ENCODE measurements at places on chromosomes 4 and X.

DNA sequence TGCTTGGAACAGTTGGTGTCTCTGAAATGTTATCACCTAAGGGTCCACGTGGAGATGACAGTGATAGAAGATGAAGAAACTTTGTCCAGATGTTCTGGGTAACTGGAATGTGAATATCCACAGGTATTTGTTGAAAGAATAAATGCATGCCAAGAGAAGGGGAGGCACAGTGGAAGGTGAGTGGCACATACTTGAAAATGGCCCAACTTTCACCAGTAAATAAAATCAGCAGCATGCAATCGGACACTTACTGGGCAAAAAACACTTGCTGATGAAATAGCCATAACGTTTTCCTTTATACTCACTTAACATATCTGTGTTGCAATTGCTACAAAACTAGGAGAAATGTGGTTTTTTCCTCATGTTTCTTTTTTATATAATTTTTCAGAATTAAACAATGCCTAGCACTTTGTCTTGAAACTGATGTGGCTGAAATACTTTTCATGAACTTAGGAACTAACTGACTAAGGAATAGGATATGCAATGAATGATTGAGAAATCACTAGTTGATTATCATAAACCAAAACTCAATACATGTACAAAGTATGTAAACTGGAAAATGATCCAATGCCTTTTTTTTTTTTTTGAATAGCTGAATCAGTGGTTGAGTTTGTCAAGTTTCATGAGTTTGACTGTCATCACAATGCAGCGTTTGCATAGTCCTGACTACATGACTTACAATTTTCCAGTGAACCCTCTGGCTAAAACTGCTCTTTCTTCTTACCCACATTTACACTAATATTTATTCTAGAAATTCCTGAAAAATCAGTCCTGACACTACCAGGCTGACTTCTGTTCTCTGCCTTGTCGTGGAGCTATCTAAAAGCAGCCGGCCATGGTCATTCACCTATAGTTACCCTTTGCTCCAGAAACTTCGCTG, 127.4 kb downstream of the CPE start:
- DNase-seq, result no peak

DNA sequence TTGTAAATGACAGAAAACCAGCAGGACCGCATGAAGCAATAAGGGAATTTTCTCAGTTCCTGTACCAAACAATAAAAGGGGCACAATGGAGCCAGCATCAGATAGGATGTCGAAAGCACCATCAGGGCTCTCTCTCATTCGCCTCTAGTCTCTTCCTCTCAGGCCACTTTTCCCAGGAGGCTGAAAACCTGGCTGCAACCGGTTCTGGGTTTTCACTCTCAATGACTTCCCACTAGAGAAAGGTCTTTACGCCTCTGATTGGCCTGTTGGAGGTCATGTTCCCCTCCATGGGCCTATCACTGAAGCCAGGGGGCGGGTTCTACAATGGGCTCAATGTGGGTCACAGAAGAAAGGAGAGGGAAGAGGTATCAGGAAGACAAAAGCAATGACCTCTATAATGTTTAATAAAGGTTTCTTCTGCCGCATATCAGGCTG, 29.3 kb downstream of the ZNF827 start:
- no peak for DNase-seq

- DNase-seq, result no peak
Measured at GRCh38 chr4:113080050-113080449, 30.6 kb downstream of the ANK2 start.

GRCh38 chr4:45120163-45120562, 393.8 kb upstream of the GNPDA2 start:
- DNase-seq, result no peak

DNA sequence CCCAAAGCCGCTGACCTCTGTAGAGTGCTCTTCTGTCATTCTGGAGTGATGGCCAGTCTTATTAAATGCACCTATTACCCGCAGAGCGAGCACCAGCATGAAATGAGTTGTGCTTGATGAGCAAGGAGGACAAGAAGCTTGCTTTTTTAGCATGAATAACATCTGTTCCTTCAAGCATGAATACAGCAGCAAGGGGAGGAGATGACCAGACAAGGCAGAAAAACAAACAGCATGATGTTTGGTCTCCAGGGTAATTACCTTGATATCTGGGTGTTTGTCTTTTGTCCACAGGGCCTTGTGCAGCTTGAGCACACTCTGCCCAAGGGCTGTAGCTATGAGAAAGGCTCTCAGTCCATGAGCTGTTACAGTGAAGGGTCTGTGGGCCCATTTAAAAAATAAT, 324.8 kb upstream of the DDX53 start:
- no peak for DNase-seq

DNA sequence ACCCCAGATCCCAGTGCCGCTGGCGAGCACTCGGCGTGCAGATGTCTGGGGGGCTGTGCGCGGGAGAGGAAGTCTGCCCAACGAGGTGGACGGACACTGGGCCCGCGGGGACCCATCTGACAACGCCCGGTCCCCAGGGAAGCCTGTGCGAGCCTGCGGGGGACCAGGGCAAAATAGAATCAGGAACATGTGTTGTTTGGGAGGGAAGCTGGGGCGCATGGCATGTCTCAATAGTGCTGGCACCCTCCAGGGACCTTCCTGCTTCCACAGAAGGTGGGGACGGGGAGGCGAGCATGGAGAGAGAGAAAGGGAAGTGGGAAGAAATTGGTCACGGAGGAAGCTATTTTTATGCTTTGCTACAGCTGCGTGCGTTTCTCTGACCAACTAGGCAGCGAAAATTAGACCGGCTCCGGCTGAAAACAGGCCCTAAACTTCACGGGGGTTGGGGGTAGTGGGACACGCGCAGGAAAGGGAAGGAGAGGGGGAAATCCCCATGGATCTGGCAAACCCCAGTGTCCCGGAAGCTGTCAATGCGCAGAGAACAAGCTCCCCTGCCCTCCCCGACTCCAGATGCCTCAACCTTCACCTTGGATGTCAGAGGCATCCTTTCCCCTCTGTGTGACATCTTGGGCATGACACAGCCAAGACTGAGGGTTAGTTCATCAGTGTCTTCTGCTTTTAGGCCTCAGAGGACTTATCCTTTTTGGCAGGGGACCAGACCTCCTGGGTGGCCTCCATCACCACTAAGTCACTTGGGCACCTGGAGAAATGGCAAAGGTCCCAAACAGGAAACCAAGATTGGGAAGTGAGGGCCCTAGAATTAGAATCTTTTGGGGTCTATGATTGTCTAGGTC, 169.8 kb upstream of the BCOR start:
- DNase-seq, result no peak

DNA sequence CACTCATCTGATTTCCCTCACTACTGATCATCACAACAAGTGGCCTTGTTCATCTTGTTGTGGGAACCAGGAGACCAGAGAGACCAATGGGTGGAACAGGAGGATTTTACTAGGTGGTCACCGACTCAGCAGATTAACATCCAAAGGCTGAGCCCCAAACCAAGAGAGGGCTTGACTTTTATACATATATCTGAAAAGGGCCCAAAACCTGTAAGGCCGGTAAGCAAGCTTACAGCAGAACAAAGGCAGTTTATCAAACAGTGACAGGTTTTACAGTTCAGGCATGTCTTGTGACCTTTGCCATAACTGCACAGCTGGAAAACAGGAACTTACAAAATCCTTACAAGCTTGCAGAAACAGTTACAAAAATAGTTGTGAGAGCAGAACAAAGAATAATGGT, 195.9 kb downstream of the OR13H1 start:
- no peak for DNase-seq

DNA sequence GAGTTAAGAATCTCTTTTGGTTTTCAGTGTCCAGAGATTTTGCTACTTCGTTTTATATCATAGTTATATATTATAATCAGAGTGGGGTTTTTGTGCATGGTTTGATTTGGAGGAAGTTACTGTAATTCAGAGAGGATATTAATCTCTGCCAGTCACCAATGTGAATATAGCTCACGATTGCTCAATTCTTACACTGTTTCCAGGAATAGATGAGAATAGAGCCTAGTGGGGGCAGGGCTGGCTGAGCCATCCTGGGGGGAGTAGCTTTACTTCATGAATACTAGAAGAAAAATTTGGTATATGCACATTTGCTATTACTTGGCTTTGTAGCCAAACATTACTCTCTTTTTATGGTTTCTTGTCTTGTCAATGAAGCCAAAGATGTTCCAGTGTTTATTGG, 60.9 kb upstream of the TRPC3 start:
- no peak for DNase-seq

GRCh38 chr4:32798471-32799159, 2078.4 kb downstream of the PCDH7 start:
- DNase-seq, result no peak

DNA sequence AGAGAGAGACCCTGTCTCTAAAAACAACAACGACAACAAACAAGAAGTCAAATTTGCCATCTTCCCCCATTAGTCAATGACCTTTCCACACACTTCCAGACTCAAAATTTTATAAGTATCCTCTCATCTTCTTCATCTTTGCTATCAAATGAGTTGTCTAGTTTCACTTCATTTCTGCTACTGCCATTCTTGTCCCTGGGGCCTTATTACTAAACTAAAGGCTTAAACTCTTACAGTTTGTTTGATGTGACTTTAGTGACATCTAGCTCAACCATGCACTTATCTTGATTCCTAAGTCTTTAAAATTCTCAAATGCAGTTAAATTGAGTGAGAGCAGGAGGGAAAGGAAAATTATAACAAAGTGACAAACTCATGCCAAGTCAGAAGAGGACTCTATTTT, 271.8 kb upstream of the GK2 start:
- no peak for DNase-seq

- DNase-seq, result no peak
Measured at GRCh38 chr4:153143527-153144348, 60.5 kb upstream of the TRIM2 start.

DNA sequence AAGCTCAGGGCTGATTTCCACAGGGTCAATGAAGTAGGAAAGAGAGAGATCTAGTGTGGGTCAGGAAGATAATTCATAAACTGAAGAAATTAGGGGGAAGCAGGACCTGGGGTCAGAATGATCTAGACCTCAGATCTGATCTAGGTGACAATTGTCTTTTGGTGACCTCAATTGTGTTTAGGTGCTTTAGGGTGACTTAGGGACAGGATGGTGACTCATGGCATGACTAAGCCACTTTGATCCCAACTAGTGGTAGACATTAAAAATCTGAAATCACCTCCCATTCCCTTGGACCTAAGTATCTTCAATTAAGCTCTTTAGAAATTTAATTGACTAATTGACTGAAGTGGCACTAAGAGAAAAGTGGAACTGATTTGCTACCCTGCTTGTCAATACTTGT, 36.7 kb upstream of the GRXCR1 start:
- DNase-seq, result no peak

- no peak for DNase-seq
Measured at GRCh38 chr4:53990641-53991040, 73.8 kb downstream of the CHIC2 start.

- no peak for DNase-seq
Measured at GRCh38 chrX:109848461-109849050, 115.5 kb upstream of the ACSL4 start.

DNA sequence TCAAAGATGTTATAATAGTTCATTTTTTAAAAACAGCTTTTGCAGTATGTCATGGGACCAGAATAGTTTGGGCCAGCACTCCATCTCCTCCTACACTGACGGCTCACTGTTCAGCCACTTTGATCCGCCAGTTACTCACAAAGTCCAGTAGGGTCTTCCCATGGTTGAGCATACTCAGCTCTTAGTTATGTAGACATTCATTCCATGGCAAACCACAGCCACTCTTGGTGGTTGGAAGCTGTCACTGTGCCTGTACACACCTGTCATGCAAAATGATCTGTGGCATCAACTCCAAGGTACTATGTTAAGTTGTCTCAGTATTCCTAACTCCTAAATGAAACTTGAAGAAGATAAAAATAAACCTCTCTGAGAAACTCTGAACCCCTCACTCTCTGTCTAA, 127.2 kb downstream of the NR3C2 start:
- DNase-seq, result no peak

DNA sequence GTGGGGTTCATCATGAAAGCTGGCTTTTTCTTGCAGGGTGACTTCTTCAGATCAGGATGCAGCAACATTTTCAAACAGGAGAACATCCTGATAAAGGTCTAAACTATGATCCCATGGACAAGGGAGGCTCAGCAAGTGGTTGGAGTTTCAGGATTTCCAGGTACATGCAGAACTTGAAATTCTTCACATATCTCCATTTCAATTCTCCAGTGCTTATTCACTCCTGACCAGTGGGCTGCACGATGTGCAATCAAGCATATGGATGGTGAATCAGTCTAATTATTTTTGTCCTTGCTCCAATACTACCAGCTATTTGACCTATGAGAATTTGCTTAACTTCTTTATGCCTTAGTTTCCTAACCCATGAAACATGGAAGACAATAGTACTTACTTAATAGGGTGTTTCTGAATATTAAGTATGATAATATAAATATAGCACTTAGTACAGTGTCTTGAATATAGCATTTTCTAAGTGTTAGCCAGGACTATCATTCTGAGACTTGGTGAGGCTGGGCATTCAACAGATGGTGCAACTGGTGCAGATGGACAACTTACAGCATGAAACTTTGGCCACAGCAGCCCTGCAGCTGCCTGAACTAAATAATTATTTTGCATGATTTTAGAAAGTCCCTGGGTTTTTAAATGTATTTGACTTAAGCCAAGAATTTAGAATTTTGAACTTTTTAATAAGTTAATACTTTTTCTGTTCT, 92.4 kb downstream of the HPGD start:
- DNase-seq, result no peak

- DNase-seq, result no peak
Measured at GRCh38 chr4:47525154-47525819, 40.2 kb downstream of the ATP10D start.

GRCh38 chr4:46844325-46844917, 64.6 kb downstream of the COX7B2 start:
- DNase-seq, result no peak

- DNase-seq, result no peak
Measured at GRCh38 chr4:182264139-182264752, 21.0 kb downstream of the TENM3 start.

- DNase-seq, result no peak
Measured at GRCh38 chr4:2095236-2096072, 36.3 kb downstream of the NAT8L start.

GRCh38 chr4:88975958-88976774, 80.8 kb downstream of the FAM13A start:
- no peak for DNase-seq

DNA sequence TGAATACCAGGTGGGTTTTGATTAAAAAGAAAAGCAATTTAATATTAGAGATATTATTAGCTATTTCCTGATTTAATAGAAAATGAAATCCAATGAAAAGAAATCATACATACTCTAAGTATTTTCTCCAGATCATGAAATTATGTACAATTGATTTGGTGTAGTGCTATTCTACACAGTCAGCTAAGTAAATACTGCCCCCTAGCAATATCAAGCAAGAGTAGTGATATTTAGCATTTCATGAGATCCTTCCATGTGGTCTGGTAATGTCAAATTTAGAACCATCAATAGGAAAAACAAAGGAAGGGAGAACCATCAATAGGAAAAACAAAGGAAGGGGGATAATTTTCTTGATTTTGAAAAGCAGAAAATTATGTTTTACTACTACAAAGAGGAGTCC, 114.6 kb downstream of the TBCK start:
- no peak for DNase-seq

All from esophagus squamous epithelium (tissue), 5 donors.